ENCODE measurements at places on chromosomes 11 and 22. TPM values are rescaled to one million over a fixed set of nuclear protein-coding genes. Genes with fewer than 3 reads are reported as not detected.
A peak's percentile ranks its signal among the peaks of the same experiment; 100 is the strongest.

- H3K4me3 ChIP-seq, result no peak overlapping the region
- H3K36me3 ChIP-seq, result no peaks in the 10 kb centered on the region
- no peak for DNase-seq
- no peak overlapping the region for H3K27ac ChIP-seq
These were observed 22.0 kb upstream of the CD81 start for GRCh38 chr11:2355000-2355644.

PLAAT3 gene
- total RNA-seq, result 1.8 TPM

DNA sequence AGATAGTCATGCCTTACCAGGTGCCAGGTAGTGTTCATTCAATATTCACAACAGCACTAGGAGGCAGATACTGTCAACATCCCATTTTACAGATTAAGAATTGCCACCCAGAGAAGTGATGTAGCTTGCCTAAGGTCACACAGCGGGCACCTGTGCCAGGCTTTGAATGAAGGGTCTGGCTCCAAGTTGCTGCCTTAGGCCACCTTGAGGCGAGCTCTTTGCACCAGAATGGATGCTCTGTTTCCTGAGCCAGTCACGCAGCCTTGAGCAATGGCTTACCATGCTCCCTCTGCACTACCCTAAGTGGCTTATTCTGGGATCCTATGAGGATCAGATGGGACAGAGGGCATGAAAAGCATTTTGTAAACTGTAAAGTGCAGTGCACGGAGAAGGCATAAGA is 25.1 kb upstream of the TIMP3 start:
- H3K4me3 ChIP-seq, result no peak overlapping the region
- no peak for DNase-seq
- H3K36me3 ChIP-seq, result no peaks in the 10 kb centered on the region

GRCh38 chr22:25485626-25486545 is 78.6 kb upstream of the GRK3 start:
- peaks cover 47% of the 10 kb centered on the region for H3K4me1 ChIP-seq
- no peaks in the 10 kb centered on the region for H3K27me3 ChIP-seq
- H3K36me3 ChIP-seq, result peaks cover 10% of the 10 kb centered on the region
- H3K27ac ChIP-seq, result peak overlapping the region; percentile 35

DNA sequence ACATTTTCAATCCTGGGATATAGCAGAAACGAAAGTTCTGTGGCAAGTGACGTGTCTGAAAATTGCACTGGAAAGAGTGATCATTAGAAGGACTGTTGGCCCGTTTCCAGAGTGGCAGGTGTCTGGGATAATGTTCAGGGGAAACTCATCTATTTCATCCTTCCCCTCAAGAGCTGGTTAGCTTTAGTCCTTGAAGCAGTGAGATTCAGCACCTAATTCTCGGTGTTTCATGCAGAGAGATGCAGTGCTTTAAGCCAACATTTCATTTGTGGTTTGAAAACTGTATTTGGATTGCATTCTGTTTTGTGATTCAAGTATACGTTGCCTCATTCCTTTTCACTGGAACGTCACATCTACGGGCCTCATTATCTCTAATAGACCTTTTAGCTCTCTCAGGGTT is 205.0 kb upstream of the RAG2 start:
- no peak overlapping the region for H3K27ac ChIP-seq
- DNase-seq, result no peak
- no peak overlapping the region for H3K4me3 ChIP-seq
- H3K27me3 ChIP-seq, result peaks cover 1% of the 10 kb centered on the region

DNA sequence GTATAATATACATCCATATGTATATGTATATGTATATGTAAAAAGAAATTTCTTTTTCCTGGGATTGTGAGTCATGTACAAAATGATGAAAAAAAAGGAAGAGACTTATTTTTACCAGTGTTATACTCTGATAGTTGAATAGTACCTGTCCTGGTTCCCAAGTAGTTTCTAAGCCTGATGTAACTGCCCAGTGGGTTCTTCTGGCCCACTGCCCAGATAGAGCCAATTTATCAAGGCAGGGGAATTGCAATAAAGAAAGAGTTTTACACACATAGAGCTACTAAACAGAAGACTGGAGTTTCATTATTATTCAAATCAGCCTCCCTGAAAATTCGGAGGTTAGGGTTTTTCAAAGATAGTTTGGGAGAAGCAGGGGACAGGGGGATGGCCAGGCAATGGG is 29.1 kb upstream of the NARS2 start:
- peaks cover 21% of the 10 kb centered on the region for H3K27me3 ChIP-seq
- DNase-seq, result no peak

NFRKB gene
- total RNA-seq, result 27.3 TPM

GRCh38 chr11:93741882-93742226 is 382 bp downstream of the C11orf54 start:
- peak overlapping the region; percentile 98 for H3K27ac ChIP-seq
- H3K27me3 ChIP-seq, result no peaks in the 10 kb centered on the region
- no peak for DNase-seq
- peaks cover 34% of the 10 kb centered on the region for H3K4me1 ChIP-seq
- peaks cover 52% of the 10 kb centered on the region for H3K36me3 ChIP-seq
- H3K4me3 ChIP-seq, result peak overlapping the region; percentile 99

DNA sequence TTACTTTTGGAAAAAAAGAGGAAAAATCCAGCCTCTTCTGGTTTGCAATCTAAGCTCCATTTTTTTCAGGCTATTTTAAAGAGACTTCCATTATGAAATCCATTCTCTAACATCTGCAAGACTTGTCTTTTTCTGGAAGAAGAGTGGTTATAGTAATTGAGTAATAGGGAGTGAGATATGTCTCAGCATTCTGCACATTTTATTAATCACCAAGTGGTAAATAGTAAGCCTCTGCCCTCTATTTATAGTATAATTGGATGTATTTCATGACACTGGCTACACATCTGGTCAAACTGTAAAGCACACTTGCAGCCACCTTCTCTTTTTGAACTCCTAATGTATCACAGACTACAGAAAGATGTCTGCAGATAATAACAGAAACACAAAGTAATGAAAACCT is 391.1 kb downstream of the ETS1 start:
- no peak overlapping the region for H3K4me3 ChIP-seq
- no peaks in the 10 kb centered on the region for H3K36me3 ChIP-seq
- no peaks in the 10 kb centered on the region for H3K27me3 ChIP-seq
- DNase-seq, result no peak
- no peak overlapping the region for H3K27ac ChIP-seq

OSBP gene
- 44.2 TPM for total RNA-seq

GRCh38 chr11:108218912-108219783 is 3.3 kb downstream of the NPAT start:
- H3K27me3 ChIP-seq, result no peaks in the 10 kb centered on the region
- H3K27ac ChIP-seq, result peak overlapping the region; percentile 79
- H3K36me3 ChIP-seq, result peaks cover 32% of the 10 kb centered on the region
- H3K4me3 ChIP-seq, result peak overlapping the region; percentile 45
- peaks cover 58% of the 10 kb centered on the region for H3K4me1 ChIP-seq

- peaks cover 18% of the 10 kb centered on the region for H3K4me1 ChIP-seq
- no peaks in the 10 kb centered on the region for H3K27me3 ChIP-seq
- no peaks in the 10 kb centered on the region for H3K36me3 ChIP-seq
- DNase-seq, result no peak
- peak overlapping the region; percentile 59 for H3K27ac ChIP-seq
These were observed 38.9 kb upstream of the CLMP start for GRCh38 chr11:123233975-123234334.

CRYBA4 gene
- not detected for total RNA-seq

SERPING1 gene
- 0.51 TPM for total RNA-seq

RAB36 gene
- 0.35 TPM for total RNA-seq

DNA sequence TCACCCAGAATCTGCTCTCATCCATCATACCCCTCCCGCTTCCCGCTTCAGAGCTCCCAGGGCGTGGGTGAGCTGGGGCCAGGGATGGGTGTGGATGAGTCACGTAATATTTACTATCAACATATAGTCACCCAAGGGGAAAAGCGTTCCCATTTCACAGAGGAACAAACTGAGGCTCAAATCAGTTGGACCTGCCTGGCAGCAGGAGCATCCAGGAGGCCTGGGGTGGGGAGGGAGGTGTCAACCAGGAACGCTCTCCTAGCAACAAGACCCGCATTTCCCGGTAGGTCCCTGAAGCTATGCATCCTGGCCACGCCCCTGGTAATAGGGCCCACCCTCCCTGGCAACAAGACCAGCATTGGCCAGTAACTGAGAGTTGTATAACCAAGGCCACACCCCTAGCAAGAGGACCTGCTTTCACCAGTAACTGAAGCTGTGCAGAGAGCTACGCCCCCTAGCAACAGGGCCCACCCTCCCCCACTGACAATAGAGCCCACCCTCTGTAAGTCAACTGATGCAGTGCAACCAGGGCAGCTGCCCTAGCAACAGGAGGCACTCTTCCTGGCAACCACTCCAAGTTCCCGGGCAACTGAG is 32.7 kb upstream of the TXNRD2 start:
- no peak overlapping the region for H3K27ac ChIP-seq
- no peak overlapping the region for H3K4me3 ChIP-seq
- peak; percentile 25 for DNase-seq
- peaks cover 11% of the 10 kb centered on the region for H3K4me1 ChIP-seq

MPST gene
- total RNA-seq, result 11.0 TPM

DNA sequence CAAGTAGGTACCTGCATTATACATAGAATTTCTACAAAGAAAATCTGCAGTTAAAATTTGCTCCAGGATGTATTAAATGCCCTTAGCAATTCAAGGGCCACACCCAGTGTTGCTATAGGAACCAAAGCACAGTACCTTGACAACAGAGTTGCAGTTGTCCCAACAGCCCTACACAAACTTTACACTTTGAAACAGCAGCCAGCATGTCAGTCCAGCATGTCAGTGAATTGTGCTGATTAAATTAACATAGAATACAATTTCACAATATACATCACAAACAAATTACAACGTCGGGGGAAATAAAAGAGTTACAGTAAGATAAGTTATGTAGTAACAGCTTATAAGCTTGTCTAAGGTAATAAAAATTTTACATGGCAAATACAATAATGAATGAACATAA is 389.2 kb downstream of the SOX6 start:
- H3K4me3 ChIP-seq, result no peak overlapping the region
- H3K36me3 ChIP-seq, result no peaks in the 10 kb centered on the region
- H3K27ac ChIP-seq, result no peak overlapping the region
- H3K27me3 ChIP-seq, result peaks cover 2% of the 10 kb centered on the region

DNA sequence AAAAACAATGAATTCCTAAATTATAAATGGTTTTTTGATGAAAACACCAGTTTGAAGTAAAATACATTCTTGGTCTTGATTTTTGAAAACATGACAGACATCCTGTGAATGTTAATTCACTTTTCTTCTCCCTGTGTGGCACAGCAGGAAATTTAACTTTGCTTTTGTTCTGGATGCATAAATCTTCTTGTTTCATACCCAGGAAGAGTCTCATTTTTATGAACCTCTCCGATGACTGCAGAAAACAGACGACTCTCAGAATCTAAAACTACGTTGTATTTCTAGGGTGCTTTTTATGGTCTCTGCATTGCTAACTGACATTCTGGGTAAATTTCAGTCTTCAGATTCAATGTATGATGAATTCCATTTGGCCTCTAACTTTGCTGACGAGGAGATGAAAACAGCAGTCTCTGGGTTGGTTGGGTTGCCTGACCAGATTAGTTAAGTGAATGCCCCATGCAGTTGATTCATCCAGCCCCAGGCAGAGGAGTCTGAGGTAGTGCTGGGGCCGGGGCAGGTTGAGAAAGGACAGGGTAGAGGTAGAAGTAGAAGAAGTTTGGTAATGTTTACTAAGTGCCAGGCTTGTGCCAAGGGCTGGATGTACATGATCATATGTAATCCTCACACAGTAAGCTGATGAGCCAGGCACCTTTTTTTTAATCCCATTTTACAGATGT is 20.1 kb downstream of the TCP11L1 start:
- H3K4me1 ChIP-seq, result peaks cover 36% of the 10 kb centered on the region
- no peaks in the 10 kb centered on the region for H3K27me3 ChIP-seq
- H3K27ac ChIP-seq, result no peak overlapping the region
- no peak for DNase-seq
- no peak overlapping the region for H3K4me3 ChIP-seq
- peaks cover 50% of the 10 kb centered on the region for H3K36me3 ChIP-seq

DNA sequence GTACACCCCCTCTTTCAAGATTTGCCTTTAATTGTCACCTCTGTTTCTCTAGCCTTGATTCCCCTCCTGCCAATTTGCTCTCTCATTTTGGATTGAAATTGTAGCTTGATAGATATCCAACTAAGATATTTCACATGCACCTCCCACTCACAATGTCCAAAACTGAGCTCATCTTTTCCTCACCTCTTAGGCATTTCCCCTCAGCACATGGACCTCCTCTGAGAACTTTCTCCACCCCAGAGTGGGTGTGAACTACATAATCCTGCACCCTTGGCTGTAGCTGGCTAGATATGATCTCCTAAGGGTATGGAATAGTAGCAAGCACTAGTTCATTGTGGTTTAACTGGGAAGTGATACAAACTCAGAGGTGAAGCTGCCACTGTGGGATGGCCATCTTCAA is 91.5 kb upstream of the SESN3 start:
- H3K27me3 ChIP-seq, result peaks cover 2% of the 10 kb centered on the region
- H3K36me3 ChIP-seq, result no peaks in the 10 kb centered on the region
- H3K27ac ChIP-seq, result no peak overlapping the region
- DNase-seq, result no peak
- H3K4me1 ChIP-seq, result peaks cover 5% of the 10 kb centered on the region

TECTA gene
- 0.21 TPM for total RNA-seq

DNA sequence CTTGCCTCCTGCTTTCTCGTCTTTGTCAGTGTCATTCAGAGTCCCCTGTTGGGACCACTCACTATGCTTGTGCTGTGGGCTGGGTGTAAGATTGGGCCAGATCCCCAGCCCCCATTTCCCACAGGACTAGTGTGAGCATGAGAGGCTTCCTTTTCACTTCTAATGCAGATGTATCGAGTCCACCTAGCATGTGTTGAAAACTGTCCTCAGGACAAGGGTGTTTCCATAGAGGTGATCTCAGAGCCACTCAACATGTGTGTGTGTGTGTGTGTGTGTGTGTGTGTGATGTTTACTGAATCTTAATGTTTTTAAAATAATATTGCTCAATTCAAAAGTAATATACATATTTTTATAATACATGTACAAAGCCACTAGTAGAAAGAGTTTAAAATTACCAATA is 11.4 kb upstream of the CD44 start:
- DNase-seq, result no peak
- H3K4me3 ChIP-seq, result no peak overlapping the region
- H3K27ac ChIP-seq, result peak overlapping the region; percentile 92
- H3K4me1 ChIP-seq, result peaks cover 66% of the 10 kb centered on the region
- no peaks in the 10 kb centered on the region for H3K27me3 ChIP-seq

GRCh38 chr11:9041747-9042146 is 37.9 kb upstream of the NRIP3 start:
- H3K27ac ChIP-seq, result no peak overlapping the region
- DNase-seq, result no peak
- H3K27me3 ChIP-seq, result peaks cover 8% of the 10 kb centered on the region
